ENCODE measurements at places on chromosomes 4 and X.

DNA sequence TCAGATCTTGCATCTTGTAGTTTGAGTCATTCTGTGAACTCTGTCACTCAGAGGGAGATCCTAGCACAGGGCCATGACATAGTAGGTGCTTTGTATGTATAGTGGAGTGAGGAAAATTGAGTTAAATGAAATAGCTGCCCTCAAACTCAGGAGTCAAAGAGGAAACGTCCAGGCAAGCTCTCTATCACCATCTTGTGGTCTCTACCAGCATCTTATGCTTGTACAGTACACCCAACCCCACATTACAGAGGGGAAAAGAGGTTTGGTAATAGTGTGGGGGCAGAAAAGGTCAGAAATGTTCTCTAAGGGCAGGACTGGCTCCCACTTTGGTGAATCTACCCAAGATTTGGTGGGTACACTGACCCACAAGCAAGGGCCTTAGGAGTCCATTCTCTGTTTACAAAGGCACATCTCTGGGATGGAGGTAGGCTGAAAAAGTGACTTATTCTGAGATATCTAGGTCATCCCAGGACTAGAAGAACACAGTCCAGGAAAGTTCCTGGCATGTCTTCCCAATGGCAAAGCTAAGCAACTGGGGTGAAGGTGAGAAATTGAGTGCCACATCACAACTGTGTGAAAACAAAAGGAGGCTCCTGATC is 131.8 kb downstream of the OR13H1 start:
- DNase-seq = no peak

GRCh38 chr4:84249521-84249920 is 249.6 kb downstream of the NKX6-1 start:
- DNase-seq = no peak

DNA sequence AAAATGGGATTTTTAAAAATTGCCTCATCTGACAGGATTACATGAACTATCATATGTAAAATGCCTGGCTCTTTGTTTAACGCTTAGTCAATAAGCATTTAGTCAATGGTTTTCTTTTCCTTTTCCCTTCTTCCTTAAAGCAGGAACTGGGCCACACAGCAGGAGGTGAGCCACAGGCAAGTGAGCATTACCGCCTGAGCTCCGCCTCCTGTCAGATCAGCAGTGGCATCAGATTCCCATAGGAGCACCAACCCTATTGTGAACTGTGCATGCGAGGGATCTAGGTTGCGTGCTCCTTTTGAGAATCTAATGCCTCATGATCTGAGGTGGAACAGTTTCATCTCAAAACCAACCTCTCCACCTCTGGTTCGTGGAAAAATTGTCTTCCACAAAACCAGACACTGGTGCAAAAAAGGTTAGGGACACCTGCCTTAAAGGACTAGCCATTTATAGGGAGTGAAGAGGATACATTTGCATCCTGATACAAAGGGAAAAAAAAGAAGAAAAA is 306.1 kb downstream of the FBXW7 start:
- no peak for DNase-seq

DNA sequence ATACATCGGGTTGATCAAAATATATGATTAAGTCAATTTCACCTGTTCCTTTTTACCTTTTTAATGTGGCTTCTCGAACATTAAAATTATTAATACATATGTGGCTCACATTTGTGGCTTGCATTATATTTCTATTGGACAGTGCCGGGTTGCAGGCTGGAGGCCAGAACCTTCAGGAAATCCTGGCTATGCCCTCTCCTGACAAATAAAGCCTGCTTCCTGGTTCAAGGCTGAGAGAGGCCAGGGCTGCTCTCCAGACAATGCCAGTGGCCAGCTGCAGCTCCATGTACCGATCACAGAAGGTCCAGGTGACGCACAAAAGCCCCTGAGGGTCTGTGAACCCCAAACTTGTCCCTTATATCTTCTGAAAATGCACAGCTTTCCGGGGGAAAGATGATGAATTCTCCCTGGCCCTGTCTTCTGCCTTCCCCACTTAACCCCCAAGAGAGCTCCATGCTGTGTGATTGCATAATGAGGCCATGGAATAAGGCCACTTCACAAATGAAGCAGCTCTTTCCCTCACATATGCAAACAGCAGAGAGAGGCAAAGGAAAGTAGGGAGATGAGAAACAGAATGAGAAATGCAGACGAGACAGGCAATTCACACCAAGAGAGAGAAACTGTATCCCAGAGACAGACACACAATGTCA is 241.2 kb downstream of the BCOR start:
- no peak for DNase-seq

GRCh38 chr4:98505992-98506391 is 152.4 kb downstream of the TSPAN5 start:
- no peak for DNase-seq

GRCh38 chrX:110699109-110699508 is 96.5 kb downstream of the CHRDL1 start:
- DNase-seq = no peak

DNA sequence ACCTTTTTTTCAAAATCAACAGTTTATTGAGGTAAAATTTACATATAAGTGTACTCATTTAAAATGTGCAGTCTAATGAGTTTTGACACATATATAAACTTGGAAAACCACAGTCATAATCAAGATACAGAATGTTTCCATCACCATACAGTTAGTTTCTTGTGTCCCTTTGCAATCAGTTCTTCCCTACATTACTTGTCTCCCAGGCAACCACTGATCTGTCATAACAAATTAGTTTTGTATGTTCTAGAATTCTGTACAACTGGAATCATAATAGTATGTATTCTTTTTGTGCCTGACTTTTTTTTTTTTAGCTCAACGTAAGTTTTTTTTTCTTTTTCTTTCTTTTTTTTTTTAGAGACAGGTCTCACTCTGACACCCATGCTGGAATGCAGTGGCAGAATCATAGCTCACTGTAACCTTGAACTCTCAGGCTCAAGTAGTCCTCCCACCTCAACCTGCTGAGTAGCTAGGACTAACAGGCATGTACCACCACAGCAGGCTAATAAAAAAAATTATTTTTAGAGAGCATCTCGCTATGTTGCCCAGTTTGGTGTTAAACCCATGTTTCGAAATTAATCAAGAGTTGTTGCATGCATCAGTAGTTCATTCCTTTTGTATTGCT is 26.9 kb downstream of the ARFIP1 start:
- no peak for DNase-seq

GRCh38 chrX:34884817-34885216 is 57.8 kb upstream of the FAM47B start:
- DNase-seq = no peak

DNA sequence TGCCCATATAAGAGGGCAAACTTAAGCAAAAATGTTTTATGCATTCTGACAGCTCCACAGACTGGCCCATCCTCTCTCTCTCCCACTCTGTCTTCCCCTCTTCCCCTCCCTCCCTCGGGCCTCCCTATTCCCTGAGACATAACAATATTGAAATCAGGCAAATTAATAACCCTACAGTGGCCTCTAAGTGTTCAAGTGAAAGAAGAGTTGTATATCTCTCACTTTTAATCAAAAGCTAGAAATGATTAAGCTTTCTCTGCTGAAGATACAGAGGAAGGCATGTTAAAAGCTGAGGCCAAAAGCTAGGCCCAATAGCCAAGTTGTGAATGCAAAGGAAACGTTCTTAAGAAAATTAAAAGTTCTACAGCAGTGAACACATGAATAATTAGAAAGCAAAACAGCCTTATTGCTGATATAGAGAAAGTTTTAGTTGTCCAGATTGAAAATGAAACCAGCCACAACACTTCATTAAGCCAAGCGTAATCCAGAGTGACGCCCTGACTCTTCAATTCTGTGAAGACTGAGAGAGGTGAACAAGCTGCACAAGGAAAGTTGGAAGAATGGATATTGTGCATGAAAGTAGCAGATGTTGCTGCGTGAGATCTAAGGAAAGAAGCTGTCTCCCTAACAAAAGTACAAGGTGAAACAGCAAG is 54.9 kb downstream of the USO1 start:
- no peak for DNase-seq

GRCh38 chr4:138407329-138407728 is 165.2 kb upstream of the SLC7A11 start:
- DNase-seq = no peak

- DNase-seq = no peak
Observed at GRCh38 chr4:74433541-74434172, 11.3 kb upstream of the AREG start.

DNA sequence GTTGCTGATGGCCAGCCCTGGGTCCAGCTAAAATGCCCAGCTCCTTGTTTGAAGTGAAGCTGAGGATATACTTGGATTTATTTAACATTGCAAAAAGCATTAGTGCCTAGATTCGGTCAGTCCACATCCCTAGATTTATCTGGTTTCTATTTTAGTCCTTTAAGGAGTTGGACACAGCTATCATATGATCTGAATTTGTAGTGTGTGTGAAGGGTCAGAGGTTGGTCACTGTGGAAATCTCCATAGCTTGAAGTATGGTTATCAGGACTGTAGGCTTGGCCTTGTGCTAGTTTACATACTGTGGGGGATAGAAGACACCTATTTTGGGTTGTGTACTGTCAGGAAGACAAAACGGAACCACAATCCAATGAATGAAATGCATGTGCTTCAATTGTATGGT is 28.8 kb downstream of the NLGN3 start:
- DNase-seq = no peak
